ENCODE measurements at places on chromosomes 3 and 15.

DNA sequence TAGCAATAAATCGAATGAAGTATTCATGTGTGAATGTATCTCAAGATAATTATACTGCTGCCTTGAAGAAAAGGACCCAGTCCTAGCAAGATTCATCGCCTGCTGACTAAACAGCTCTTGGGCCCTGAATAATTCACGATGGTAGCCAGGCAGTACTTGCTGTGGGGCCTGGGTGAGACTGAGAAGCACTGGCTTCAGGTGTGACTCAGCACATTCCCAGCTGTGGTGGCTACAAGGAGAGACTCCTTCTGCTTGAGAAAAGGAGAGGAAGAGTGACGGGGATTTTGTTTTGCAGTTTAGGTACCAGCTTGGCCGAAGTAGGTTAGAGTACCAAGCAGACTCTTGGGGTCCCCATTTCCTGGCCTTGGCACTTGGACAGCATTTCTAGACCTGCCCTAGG is 47.6 kb upstream of the CD200R1L start:
- DNase-seq: no peak

GRCh38 chr3:12427551-12427950 is 56.7 kb upstream of the TSEN2 start:
- no peak for DNase-seq

DNA sequence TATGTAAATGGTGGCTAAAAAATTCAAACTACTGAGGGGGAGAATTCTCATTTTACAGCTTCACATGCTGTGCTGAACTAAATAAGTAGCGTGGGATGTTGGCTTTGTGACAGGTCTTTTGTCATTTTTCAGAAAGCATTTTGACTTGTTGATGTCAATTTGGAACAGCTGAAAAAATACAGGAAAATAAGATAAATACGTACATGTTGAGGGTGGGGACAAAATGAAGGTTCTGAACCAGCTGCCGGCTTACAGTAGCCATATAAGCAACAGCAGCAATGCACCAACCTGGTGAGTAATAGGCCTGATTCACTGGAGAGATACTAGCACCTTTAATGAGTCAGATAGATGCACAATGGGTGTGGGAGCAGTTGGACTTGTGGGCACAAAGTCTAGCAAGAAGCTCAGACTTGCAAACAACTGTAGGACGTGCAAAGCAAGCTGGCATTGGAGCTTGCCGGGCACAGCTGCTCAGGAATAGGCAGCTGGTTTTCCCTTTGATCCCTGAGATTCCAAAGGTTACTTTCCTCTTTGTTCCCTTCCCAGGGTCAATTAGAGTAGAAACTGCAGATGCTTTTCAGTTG is 12.9 kb downstream of the B3GNT5 start:
- DNase-seq: no peak

- DNase-seq: no peak
Observed at GRCh38 chr3:197501879-197502620, 53.7 kb downstream of the BDH1 start.

DNA sequence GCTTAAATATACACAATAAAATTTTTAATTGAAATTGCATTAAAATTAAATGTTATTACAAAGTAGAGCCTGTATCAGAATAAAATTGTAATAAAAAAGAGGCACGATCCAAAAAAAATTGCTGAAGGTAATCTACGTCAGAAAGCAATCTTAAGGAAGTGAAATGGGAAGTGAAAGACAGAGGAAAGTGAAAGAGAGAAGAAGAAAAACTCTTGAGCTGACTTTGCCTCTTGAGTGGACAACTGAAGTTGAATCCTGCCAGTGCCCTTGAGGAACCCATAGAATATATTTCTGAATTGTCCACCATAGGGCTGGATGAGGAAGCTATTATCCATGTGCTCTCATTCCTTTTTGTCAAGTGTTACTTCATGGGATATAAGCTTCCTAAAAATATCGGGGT is 285.1 kb upstream of the STAC start:
- DNase-seq: no peak

DNA sequence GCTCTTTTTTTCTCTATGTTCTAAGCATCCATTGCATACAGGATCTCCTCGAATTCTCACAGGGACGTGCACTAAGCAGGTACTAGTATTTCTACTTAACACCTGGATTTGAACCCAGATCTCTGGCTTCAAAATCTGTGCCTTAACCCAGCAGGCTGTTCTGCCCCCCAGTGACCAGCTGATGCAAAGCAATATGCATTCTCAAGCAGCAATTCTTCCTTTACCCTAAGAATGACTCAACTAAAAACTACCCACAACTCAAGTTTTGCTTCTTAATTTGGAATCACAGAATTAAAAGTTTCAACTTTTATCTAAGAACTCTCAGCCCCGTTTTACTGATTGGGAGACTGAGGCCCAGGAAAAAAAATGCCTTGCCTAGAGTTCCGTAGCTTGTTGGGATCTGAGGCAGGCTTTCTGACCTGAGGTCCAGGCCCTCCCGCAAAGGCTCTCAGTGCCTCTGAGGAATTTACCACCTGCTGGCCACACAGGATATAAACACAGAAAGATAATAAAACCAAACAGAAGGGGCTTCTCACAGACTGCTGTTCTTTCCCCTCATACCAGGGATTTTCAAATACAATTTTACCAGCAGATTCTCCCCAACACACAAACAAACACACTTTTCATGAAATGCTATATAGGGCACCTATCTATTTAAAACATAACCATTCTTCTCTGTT is 115.4 kb upstream of the RAD18 start:
- DNase-seq: no peak

- no peak for DNase-seq
Observed at GRCh38 chr3:108070356-108070755, 20.5 kb downstream of the CD47 start.

DNA sequence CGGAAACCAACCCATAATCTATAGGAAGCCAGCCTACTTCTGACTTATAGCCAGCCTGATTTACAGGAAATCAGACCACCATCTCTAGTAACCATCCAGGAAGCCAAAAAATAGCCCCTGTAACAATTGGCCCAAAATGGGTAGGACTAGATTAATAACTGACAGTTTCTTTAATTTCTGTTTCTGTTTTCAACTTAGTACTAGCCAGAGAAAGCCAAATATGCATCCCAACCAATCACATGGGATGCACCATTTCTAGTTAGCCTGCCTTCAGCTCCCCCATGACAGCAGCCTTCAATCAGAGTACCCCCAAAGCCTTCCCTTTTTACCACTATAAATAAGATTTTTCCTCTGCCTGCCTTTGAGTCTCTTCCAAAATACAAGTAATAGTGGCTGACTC is 239.1 kb upstream of the GADL1 start:
- no peak for DNase-seq

Data from activated T-cell treated with anti-CD3 and anti-CD28 coated beads for 4 hours (primary cell).